Fibroblast of mammary gland (primary cell): ENCODE measurements at places on chromosomes 1 and 21.

DNA sequence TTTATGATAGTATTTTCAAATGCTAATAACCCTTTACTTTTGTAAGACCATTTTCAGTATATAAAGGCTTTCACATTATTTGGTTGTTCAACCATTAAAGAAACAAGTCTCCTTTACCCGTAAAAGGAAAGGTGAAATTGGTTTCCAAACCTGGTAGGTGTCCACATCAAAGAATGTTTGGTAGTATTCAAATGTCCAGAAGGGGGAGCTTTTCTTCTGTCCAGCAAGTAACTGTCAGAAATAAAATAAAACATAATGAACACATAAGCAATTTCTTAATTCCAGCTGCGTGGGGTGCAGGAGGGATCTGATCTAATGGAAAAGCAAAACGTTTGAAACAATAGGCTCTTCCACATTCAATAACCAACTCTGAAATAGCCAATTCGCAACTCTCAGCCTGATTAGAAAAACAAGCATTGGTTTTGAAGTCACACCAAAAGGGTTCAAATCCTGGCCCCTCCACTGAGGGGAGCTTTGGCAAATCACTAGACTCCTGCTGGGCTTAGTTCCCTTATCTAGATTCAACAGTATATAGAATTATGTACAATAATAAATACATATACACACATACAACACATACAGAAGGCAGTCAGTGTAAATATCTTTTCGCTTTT, 11.0 kb downstream of the YIPF1 start:
- peak; percentile 68 for DNase-seq

- DNase-seq: no peak
Measured at GRCh38 chr21:45126204-45126626, 51.8 kb downstream of the ADARB1 start.

GRCh38 chr1:157734321-157734720, 33.8 kb upstream of the FCRL3 start:
- no peak for DNase-seq

DNA sequence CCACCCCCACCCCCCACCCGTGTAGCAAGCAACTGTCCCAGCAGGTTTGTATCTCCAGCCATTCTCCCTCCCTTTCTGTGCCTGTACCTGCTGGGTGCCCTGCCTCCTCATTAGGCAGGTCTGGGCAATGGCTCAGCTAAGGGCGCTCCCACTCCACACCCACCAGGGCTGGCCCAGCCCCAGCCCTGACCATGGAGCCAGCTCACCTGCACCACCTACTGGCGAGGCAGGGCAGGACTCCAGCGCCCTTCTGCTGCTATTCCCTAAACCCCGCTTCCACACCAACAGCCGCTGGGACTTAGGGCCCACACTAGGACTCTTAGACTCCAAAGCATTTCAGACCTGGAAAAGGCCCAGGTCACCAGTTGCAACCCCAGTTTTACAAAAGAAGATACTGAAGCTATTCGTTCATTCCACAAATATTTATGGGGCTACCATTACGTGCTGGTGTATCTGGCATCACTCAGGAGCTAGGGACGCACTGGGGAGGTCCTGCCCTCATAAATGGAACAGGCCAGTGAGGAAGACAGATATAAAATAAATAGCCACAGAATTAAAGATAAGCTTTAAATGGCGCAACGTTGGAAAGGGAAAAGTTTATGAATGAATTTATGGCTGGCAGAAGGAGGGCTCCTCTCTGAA, 24.0 kb downstream of the PGLYRP3 start:
- DNase-seq: no peak

GRCh38 chr1:54614024-54614423, 9.3 kb downstream of the FAM151A start:
- no peak for DNase-seq

GRCh38 chr1:5873556-5873955, 118.7 kb downstream of the NPHP4 start:
- no peak for DNase-seq

- no peak for DNase-seq
Measured at GRCh38 chr1:228976316-228976715, 241.0 kb downstream of the RHOU start.

DNA sequence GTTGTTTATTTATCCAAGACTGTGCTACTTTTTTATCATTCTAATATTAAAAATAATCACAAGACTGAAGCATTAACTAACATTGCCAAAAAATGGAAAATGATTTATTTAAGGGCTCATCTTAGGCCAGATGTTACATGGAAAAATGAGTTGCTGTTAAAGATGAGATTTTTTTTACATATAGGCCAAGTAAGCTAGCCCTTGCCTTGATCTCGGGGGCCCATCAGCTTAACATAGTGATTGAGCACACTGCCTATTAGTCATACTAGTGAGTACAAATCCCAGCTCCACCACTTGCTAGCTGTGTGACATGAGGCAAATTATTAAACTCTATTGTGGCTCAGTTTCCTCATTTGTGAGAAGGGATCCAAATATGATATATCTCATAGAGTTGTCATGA, 275.9 kb upstream of the SNX7 start:
- peak; percentile 33 for DNase-seq

DNA sequence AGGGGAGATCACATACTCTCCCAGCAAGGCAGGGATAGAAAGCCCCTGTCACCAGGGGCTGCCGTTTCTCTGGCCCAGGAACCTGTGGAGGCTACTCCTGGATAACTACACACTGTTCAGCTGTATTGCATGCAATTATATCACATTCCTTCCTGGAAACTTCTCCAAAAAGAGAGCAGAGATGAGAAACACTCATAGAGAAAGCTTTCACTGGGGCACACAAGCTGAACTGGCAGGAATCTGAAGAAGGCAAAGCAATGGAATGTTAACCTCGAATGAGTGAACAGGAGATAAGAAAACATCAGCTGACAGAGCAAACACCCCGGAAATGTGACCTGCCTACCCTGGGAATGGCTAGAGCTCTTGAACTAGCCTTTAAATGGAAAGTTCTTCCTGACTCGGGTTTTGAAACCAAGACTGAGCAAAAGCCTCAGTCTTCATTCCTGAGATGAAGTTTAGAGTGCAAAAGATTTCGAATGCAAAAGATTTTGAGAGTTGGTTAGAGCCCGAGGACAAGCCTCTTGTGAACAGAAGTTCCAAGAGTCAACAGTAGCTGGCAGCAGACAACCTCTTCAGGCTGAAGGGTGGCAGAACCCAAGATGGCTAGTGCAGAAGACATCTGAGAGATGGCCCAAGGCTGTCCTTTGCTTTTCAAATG, 32.3 kb downstream of the CCN1 start:
- DNase-seq: peak; percentile 72

DNA sequence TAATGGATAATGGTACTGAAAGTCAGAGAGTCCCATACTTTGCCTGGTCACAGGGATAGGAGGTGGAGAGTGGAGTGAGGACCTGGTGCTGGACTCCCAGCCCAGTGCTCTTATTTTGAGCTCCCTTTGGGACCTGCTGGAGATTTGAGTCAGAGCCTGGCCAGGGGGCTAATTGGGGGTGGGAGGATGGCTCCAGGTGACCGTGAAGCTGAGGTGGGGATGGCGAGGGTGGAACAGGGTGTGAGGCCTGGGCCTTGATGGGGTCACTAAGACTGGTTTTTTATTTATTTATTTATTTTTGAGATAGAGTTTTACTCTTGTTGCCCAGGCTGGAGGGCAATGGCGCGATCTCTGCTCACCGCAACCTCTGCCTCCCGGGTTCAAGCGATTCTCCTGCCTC, 17.8 kb downstream of the AMPD2 start:
- no peak for DNase-seq

GRCh38 chr1:2224631-2225428, 3.3 kb upstream of the SKI start:
- peak; percentile 13 for DNase-seq

GRCh38 chr1:24438423-24438901, 22.9 kb downstream of the NIPAL3 start:
- peak; percentile 57 for DNase-seq

- DNase-seq: no peak
Measured at GRCh38 chr1:18530587-18531502, 50.1 kb downstream of the KLHDC7A start.

- peak; percentile 23 for DNase-seq
Measured at GRCh38 chr1:77143529-77144121, 75.6 kb downstream of the PIGK start.

- peak; percentile 97 for DNase-seq
Measured at GRCh38 chr1:33338440-33339211, 17.7 kb upstream of the A3GALT2 start.

DNA sequence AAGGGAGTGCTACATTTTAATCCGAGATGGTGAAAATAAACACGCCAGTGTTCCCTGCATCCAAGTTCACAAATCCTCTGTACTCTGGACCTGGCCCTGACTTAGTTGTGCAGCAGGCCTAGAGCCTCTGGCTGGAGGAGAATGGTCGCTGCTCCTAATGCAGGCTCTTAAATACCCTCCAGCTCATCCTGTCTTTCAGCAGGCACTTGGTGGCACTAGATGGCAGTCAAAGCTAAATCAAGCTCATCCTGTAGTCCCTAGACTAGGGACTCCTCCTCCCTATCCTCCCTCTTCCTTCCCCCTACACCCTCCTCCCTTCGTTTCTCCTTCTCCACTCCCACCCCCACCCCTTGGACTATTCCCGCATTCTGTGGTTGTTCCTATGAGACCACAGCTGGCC, 41.6 kb upstream of the MTR start:
- DNase-seq: peak; percentile 24

- DNase-seq: no peak
Measured at GRCh38 chr21:46187814-46188213, 3.6 kb upstream of the SPATC1L start.

- DNase-seq: no peak
Measured at GRCh38 chr1:30680429-30680828, 43.0 kb downstream of the MATN1 start.

DNA sequence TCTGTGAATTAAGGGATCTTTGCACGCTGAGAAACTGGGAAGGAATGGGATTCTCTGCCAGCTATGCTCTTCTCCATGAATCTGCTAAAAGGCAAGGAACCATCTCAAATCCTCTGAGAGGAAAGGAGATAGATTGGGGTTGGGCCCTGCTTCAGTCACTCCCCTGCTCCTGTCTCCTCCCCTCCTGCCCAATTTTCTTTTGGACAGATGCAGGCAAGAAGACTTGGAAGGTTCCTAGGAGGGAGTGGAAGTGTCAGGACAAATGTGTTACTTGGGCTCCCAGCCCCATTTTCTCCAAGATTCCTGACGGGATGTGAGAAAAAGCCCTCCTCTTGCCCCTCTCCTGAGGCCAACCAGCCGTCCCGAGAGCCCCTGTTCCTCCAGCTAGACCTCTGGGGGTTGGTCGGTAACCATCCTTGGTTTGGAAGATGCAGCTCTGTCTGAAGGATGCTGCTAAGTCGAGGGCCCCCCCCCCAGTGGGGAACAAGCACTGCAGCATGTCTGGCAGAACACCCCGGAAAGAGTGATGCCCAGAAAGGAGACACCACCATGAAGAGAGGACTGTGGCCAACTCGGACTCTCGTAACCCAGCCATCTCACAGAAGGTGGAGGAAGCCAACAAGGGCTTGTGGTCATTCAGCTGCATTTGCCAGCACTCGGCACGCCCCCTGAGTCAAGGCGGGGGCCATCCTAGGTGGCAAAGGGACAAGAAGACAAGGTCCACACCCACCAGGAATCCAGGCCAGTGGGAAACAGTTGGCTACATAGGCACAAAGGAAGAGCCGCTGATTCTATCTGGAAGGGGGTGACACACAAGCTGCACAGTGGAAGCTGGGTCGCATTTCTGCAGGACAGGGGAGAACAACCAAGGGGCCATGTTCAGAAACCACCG, 43.7 kb downstream of the CDK18 start:
- DNase-seq: no peak
